Activated CD8-positive, alpha-beta memory T cell treated with anti-CD3 and anti-CD28 coated beads, Interleukin-2, amount 10 ng/mL, durations not matched to agents 7 days and 5 days (primary cell): ENCODE measurements at places on chromosomes 2 and 18. TPM values are rescaled to one million over a fixed set of nuclear protein-coding genes. Genes with fewer than 3 reads are reported as not detected.

The STEAP3 gene
- total RNA-seq, result 0.15 TPM

The RESP18 gene
- not detected for total RNA-seq

DNA sequence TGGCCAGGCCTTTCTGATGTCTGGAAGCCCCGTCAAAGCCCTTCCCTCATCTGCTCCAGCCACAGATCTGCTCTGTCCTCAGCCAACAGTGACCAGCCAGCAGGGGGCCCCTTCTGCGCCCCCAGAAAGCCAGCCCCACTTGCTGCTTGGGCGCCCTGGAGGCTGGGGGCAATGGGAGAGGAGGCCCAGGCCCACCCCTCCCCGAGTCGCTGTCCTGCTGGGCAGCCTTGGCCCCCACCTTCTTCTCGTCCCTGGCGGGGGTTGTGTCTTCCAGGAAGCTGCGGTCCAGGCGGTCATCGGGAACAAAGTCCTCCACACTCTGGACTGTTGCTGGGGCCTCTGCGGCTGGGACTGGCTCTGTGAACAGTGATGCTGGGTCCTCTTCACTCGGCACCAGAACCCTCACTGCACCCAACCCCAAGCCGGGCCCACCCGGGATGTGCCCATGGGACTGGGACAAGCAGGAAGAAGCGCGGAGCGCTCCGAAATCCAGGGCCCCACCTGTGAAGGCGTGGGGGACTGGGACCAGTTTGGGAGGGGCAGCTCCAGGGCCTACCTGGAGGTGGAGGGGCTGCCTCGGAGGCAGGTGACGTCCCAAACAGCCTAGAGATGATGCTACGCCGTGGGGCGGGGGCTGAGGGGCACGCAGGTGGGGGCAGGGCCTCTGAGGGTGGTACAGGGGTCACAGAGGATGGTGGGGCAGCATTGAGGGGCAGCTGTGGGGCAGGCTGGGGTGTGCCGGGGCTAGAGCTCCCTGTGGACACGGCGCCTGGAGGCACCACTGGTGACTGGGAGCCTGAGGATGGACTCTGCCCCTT, 257.6 kb downstream of the ANKRD30B start:
- H3K4me3 ChIP-seq, result no peak overlapping the region
- H3K27ac ChIP-seq, result no peak overlapping the region
- H3K27me3 ChIP-seq, result no peaks in the 10 kb centered on the region
- H3K4me1 ChIP-seq, result no peaks in the 10 kb centered on the region
- no peaks in the 10 kb centered on the region for H3K36me3 ChIP-seq
- DNase-seq, result no peak

- peaks cover 17% of the 10 kb centered on the region for H3K27me3 ChIP-seq
- no peaks in the 10 kb centered on the region for H3K36me3 ChIP-seq
- no peaks in the 10 kb centered on the region for H3K4me1 ChIP-seq
- H3K27ac ChIP-seq, result no peak overlapping the region
- no peak for DNase-seq
- H3K4me3 ChIP-seq, result no peak overlapping the region
These were observed 394.2 kb downstream of the IRS1 start for GRCh38 chr2:226405465-226405864.

DNA sequence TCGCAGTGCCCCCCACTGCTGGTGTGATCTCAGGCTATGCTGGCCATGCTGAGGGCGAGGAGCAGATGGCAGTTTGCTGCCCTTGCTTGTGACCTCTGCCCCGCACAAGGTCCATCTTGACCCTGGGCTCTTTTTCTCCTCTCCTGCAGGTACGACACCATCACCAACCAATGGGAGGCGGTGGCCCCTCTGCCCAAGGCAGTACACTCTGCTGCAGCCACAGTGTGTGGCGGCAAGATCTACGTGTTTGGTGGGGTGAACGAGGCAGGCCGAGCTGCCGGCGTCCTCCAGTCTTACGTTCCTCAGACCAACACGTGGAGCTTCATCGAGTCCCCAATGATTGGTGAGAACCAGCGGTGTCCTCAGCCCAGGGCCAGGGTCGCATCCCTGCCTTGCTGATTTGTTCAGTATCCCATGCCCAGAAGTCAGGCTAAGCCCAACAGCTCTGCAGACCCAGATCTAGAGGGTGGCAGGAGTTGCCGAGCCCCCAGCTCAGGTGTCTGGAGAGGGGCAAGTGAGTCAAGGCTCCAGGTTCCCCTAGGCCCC, 223.8 kb downstream of the ATAD2B start:
- no peaks in the 10 kb centered on the region for H3K4me1 ChIP-seq
- H3K27me3 ChIP-seq, result no peaks in the 10 kb centered on the region
- no peaks in the 10 kb centered on the region for H3K36me3 ChIP-seq
- DNase-seq, result peak; percentile 31
- no peak overlapping the region for H3K4me3 ChIP-seq
- H3K27ac ChIP-seq, result no peak overlapping the region

The CAPN14 gene
- total RNA-seq, result 0.26 TPM

- no peaks in the 10 kb centered on the region for H3K36me3 ChIP-seq
- no peak for DNase-seq
- no peaks in the 10 kb centered on the region for H3K4me1 ChIP-seq
- H3K4me3 ChIP-seq, result no peak overlapping the region
These were observed 246.1 kb downstream of the EXOC6B start for GRCh38 chr2:72579591-72580180.

DNA sequence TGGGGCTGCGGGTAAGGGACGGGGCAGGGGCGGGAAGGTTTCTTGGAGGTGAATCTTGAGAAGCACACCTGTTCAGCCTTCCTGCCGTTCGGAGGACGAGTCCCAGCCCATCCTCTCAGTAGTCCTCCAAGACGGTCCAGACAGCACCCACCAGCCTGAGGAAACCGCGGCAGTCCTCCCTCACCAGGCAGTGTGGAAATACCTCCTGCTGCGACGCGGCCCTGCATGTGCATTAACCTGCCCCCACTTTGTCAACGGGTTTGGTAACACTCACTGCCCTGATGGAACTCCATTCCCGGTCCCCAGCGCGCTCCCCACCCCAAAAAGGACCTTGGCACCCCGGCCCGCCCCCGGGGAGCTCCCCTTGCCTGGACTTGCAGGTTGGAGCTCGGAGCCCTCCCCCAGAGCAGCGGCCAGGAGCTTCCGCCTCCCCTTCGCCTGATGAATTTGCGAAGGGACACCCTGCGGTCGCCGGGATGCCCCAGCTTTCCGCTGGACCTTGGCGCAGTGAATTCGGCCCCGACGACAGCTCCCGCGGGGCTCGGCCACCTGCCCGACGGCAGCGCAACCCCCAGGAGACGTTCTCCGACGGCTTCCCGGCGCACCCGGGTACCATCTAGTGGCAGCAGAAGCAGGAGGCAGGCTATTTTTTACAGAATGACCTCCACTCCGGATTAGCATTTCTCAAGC, 31.5 kb downstream of the ACVR1C start:
- peaks cover 20% of the 10 kb centered on the region for H3K27me3 ChIP-seq
- H3K4me1 ChIP-seq, result peaks cover 15% of the 10 kb centered on the region
- no peak overlapping the region for H3K27ac ChIP-seq
- H3K36me3 ChIP-seq, result no peaks in the 10 kb centered on the region
- peak overlapping the region; percentile 53 for H3K4me3 ChIP-seq
- peak; percentile 69 for DNase-seq

The TGFA gene
- total RNA-seq, result not detected

DNA sequence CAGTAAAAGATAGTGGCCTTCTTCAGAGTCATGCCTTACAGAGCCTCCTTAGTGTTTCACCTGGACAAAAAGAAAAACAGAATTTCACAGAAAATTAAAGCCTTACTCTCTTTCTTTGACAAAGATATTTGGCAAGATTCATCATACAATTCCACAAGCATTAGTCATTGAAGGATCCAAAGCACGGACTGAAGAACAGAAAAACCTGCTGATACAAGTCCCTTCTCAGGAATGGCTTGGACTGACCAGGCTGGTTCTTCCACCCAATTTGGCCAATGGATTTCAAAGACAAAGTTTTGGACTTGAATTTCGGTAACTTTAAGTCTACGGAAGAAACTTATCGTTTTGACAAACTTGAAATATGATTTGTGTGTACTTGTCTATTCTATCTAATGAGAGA, 39.1 kb upstream of the GALNT3 start:
- DNase-seq, result no peak
- H3K27ac ChIP-seq, result no peak overlapping the region
- peaks cover 5% of the 10 kb centered on the region for H3K27me3 ChIP-seq
- H3K4me1 ChIP-seq, result no peaks in the 10 kb centered on the region
- no peaks in the 10 kb centered on the region for H3K36me3 ChIP-seq

- H3K36me3 ChIP-seq, result no peaks in the 10 kb centered on the region
- H3K4me3 ChIP-seq, result no peak overlapping the region
- no peaks in the 10 kb centered on the region for H3K4me1 ChIP-seq
- peak; percentile 49 for DNase-seq
- no peaks in the 10 kb centered on the region for H3K27me3 ChIP-seq
These were observed 76.0 kb downstream of the EMX1 start for GRCh38 chr2:72993147-72993932.

DNA sequence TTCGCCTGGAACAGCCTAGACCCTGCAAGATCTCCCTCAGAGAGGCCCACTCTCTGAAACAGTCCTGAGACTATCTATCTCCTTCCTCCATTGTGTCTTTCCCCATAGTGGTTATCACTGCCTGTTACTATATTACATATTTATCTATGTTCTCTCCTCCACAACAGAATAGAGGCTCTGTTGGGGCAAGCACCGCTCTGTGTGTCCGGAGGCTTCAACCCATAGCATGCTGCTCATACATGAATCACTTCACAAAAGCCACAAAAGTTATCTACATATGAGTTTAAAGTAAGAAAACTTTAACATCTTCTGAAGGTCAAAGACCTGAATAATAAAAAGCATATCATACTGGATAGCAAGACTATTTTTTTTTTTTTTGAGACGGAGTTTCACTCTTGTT, 242.1 kb upstream of the HS6ST1 start:
- no peak for DNase-seq
- no peaks in the 10 kb centered on the region for H3K27me3 ChIP-seq
- H3K27ac ChIP-seq, result no peak overlapping the region
- H3K4me3 ChIP-seq, result no peak overlapping the region

The TMEM178A gene
- not detected for total RNA-seq

- no peaks in the 10 kb centered on the region for H3K4me1 ChIP-seq
- peaks cover 23% of the 10 kb centered on the region for H3K36me3 ChIP-seq
- H3K27ac ChIP-seq, result no peak overlapping the region
These were observed 72.3 kb downstream of the R3HDM1 start for GRCh38 chr2:135603543-135603942.

DNA sequence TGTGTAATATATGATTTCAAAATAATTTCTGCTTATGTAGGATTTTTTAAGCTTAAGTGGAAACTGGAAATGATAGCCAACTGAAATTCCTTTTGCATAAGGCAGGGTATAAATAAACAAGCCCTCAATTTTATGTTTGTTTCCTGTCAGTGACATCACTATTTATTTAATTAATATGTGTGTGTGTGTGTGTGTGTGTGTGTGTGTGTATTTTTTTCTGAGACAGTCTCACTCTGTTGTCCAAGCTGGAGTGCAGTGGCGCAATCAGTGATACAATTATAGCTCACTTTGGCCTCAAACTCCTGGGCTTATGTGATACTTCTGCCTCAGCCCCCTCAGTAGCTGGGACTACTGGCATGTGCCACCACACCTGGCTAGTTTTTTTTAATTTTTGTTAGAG, 29.3 kb upstream of the CYP20A1 start:
- peaks cover 1% of the 10 kb centered on the region for H3K4me1 ChIP-seq
- no peaks in the 10 kb centered on the region for H3K27me3 ChIP-seq
- no peak overlapping the region for H3K27ac ChIP-seq
- DNase-seq, result no peak
- H3K4me3 ChIP-seq, result no peak overlapping the region

- no peak for DNase-seq
- no peaks in the 10 kb centered on the region for H3K4me1 ChIP-seq
- H3K27me3 ChIP-seq, result peaks cover 18% of the 10 kb centered on the region
- no peak overlapping the region for H3K4me3 ChIP-seq
These were observed 367.8 kb downstream of the GPD2 start for GRCh38 chr2:156803967-156804366.

The CRACDL gene
- total RNA-seq, result 0.35 TPM

- DNase-seq, result no peak
- no peaks in the 10 kb centered on the region for H3K4me1 ChIP-seq
- no peak overlapping the region for H3K27ac ChIP-seq
- peaks cover 3% of the 10 kb centered on the region for H3K27me3 ChIP-seq
These were observed 105.6 kb downstream of the TSHZ1 start for GRCh38 chr18:75316223-75316622.

GRCh38 chr2:68776124-68776523, 41.5 kb downstream of the ARHGAP25 start:
- no peaks in the 10 kb centered on the region for H3K27me3 ChIP-seq
- H3K4me3 ChIP-seq, result peak overlapping the region; percentile 79
- peak overlapping the region; percentile 94 for H3K27ac ChIP-seq
- no peak for DNase-seq
- H3K4me1 ChIP-seq, result peaks cover 80% of the 10 kb centered on the region
- peaks cover 65% of the 10 kb centered on the region for H3K36me3 ChIP-seq

GRCh38 chr2:132730611-132731010, 60.6 kb upstream of the LYPD1 start:
- no peak overlapping the region for H3K4me3 ChIP-seq
- no peaks in the 10 kb centered on the region for H3K4me1 ChIP-seq
- H3K27ac ChIP-seq, result no peak overlapping the region
- H3K27me3 ChIP-seq, result no peaks in the 10 kb centered on the region
- DNase-seq, result no peak

The GNAL gene
- not detected for total RNA-seq

GRCh38 chr18:57023275-57023882, 123.5 kb upstream of the BOD1L2 start:
- H3K27me3 ChIP-seq, result no peaks in the 10 kb centered on the region
- no peak overlapping the region for H3K27ac ChIP-seq
- H3K36me3 ChIP-seq, result peaks cover 3% of the 10 kb centered on the region
- DNase-seq, result no peak
- no peak overlapping the region for H3K4me3 ChIP-seq
- peaks cover under 1% of the 10 kb centered on the region for H3K4me1 ChIP-seq

The DNAH7 gene
- total RNA-seq, result not detected

The KYNU gene
- total RNA-seq, result not detected

DNA sequence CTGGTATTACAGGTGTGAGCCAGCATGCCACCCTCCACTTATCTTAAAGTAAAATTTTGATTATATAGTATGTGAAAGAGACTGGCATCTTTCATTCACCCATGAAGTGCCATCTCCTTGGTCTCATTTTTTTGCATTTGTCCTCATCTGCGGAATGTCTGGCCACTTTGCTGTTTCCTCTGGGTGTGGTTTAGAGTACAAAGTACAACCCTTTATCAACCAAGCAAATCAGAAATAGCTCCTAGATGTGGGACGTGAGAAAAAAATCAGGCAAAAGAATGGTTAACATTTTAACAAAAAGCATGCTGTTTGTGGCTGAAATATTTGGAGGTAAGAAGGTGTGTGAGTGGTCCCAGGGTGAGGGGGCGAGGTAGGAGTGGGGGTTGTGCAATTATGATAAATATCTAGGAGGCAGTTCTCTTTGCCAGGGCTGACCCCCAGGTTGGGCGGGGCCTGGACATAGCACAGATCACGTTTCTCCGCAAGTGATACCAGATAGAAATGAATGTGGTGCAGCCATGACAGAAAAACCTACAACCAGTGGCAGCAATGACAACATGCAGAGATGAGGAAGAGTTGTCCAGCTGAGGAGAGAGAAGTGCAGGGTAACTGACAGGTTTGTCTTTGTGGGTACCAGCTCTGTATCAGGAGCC, 115.8 kb upstream of the SERTAD2 start:
- no peaks in the 10 kb centered on the region for H3K36me3 ChIP-seq
- peaks cover 4% of the 10 kb centered on the region for H3K27me3 ChIP-seq
- DNase-seq, result no peak
- H3K4me3 ChIP-seq, result no peak overlapping the region
- H3K27ac ChIP-seq, result no peak overlapping the region

GRCh38 chr2:102120701-102121159, 21.8 kb upstream of the IL1R1 start:
- no peak overlapping the region for H3K27ac ChIP-seq
- H3K4me3 ChIP-seq, result no peak overlapping the region
- DNase-seq, result no peak
- peaks cover 11% of the 10 kb centered on the region for H3K27me3 ChIP-seq
- H3K4me1 ChIP-seq, result no peaks in the 10 kb centered on the region
- H3K36me3 ChIP-seq, result peaks cover under 1% of the 10 kb centered on the region
